ENCODE measurements at places on chromosomes 11 and 22.

DNA sequence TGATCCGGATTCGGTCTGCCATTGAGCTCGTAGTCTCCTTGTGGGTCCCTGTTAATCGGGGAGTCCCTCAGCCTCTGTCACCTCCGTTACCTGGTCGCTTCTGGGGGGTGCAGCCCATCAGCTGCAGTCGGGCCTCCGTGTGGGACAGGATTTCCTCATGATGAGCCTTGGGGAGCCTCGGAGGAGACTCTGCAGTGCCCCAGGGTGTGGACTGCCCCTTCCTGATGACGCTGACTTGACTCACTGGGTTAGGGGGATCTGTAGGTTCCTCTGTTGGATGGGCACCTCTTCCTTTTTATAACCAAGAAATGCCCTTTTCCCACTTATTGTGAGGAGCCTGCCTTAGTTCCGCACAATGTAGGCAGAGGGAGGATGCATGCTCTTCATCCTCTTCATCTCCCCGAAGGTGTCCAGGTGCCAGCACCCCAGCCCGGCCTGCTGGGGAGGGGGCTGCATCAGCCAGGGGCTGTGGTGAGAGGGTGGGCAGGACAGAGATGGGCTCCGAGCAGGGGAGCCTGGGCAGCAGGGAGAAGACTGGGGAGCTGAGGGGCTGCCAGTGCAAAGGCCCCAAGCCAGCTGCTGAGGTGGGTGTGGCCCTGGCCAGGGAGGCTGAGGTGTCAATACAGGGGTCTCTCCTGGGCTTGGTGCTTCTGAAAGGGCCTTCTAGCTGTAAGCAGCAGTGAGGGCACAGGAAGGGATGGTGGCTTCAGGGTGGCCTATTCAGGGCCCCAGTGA, 13.5 kb upstream of the TTLL8 start:
- DNase-seq, result no peak

GRCh38 chr11:72528121-72528520, 93.8 kb upstream of the CLPB start:
- DNase-seq, result no peak

- no peak for DNase-seq
Measured at GRCh38 chr11:113256431-113257202, 57.8 kb upstream of the TTC12 start.

DNA sequence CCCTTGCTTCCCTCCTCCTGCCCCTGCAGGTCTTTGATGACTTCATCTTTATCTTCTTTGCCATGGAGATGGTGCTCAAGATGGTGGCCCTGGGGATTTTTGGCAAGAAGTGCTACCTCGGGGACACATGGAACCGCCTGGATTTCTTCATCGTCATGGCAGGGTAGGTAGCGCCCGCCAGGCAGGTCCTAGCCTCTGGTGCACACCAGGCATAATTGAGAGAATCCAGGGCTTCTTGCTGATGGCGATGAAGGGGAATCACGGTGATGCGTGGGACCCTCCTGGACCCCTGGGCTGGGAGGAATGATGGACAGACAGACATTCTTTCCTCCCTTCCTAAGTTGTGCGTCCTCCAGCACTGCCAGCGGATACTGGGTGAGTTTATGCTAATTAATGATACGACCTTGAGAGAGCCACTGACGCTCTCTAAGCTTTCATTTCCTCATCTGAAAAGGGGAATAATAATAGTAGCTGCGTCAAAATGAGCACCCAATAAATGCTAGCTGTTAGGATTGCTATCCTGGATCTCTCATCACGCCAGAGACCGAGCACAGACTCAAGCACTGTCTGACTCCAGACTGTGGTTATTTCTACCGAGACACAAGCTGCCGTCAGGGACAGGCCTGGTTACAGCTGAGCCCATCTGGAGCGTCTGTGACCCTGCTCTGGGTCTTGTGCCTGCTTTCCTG, 30.1 kb downstream of the CACNA1I start:
- DNase-seq, result no peak

DNA sequence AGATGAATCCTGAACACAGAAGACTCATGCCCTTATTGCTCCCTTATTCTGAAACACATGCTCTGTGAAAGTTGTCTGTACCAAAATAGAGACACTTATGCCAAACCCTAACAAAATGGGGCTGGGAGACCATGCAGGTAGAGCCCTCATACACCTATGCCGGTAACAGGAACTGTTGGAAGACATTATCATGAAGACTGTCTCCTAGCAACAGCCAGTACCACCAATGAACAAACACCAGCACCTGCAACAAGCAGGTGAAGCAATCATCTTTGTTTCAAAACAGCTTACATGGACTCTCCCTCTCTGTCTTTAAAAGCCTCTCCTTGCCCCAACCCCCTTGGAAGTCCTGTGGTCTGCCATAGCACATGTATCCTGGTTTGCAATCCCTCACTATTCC, 17.2 kb downstream of the SLC5A4 start:
- no peak for DNase-seq

GRCh38 chr22:30781271-30781875, 86.7 kb downstream of the OSBP2 start:
- DNase-seq, result no peak
